ENCODE measurements at places on chromosomes 6 and 20. TPM values are rescaled to one million over a fixed set of nuclear protein-coding genes. Genes with fewer than 3 reads are reported as not detected.

GRCh38 chr6:166435574-166435973 lies 52.8 kb upstream of the MPC1 start:
- no peak for DNase-seq

- no peak for DNase-seq
Observed at GRCh38 chr6:88867841-88868731, 95.3 kb downstream of the RNGTT start.

GRCh38 chr6:100482698-100483097 lies 18.0 kb upstream of the SIM1 start:
- no peak for DNase-seq

- no peak for DNase-seq
Observed at GRCh38 chr6:162753775-162754174, 26.0 kb downstream of the PACRG start.

GRCh38 chr6:28741363-28741762 lies 182.4 kb downstream of the TRIM27 start:
- no peak for DNase-seq

- no peak for DNase-seq
Observed at GRCh38 chr6:39617520-39617919, 107.7 kb downstream of the KIF6 start.

- no peak for DNase-seq
Observed at GRCh38 chr6:83962582-83962981, 71.0 kb upstream of the MRAP2 start.

- no peak for DNase-seq
Observed at GRCh38 chr20:20317621-20318364, 50.1 kb upstream of the INSM1 start.

DNA sequence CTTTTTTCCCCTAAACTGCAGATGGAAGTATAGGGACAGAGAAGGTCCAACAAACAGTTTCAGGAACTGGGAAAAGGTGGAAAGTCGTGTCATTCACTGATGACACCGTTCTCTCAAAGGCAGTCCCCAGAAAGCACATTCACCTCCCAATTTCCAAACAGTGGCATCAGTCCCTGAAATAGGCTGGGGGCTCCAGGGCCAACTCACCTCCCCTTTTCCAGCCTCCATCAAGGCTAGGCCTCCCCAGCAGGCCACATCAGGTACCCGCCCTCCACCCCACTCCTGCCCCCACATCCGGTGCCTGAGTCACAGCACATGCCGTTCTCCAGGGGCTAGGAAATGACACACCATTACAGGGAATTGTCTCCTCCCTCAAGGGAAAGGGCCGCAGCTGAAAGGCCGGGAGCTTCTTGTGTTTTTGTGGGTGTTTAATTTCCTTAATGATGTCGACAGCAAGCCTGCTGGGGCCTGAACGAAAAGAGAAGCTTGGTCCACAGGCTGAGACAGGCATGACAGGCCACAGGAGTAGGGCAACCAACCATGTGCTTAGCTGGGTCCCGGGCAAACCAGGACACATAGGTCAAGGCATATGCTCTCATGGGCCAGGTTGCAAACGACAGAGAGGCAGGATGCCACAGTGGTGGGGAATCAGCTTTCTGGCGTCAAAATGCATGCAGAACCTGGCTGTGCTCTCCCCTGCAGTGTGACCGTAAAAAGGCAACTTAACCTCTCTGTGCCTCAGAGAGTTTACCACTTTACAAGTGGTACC lies 39.2 kb downstream of the ZMYND8 start:
- DNase-seq, result peak; percentile 89

GRCh38 chr20:62622877-62623487 lies 19.3 kb upstream of the SLCO4A1 start:
- no peak for DNase-seq

- no peak for DNase-seq
Observed at GRCh38 chr6:53238311-53238710, 89.7 kb upstream of the GCM1 start.

DNA sequence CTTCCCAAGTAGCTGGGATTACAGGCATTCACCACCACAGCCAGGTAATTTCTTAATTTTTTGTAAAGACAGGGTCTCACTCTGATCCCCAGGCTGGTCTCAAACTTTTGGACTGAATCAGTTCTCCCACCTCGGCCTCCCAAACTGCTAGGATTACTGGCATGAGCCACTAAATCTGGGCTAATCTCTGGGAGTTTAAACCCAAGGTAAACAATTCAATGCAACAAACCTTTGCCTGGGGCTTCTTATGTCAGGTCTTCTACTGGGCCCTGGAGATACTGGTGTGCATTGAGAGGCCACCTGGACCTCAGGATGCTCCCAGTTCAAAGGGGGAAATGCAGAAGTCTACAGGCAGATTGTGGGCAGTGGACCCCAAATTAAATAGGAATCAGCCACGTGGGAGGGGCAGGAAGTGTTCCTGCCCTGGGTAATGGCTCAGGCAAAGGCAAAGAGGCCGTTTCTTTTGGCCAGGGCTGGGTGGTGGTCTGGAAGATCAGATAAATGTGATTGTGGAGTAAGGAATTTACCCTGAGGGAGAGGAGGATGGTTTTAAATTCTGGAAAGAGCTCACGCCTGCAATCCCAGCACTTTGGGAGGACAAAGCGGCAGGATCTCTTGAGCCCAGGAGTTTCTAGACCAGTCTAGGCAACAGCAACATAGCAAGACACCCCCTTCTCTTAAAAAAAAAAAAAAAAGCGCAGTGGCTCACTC lies 1.3 kb upstream of the MYBL2 start:
- DNase-seq, result no peak

DNA sequence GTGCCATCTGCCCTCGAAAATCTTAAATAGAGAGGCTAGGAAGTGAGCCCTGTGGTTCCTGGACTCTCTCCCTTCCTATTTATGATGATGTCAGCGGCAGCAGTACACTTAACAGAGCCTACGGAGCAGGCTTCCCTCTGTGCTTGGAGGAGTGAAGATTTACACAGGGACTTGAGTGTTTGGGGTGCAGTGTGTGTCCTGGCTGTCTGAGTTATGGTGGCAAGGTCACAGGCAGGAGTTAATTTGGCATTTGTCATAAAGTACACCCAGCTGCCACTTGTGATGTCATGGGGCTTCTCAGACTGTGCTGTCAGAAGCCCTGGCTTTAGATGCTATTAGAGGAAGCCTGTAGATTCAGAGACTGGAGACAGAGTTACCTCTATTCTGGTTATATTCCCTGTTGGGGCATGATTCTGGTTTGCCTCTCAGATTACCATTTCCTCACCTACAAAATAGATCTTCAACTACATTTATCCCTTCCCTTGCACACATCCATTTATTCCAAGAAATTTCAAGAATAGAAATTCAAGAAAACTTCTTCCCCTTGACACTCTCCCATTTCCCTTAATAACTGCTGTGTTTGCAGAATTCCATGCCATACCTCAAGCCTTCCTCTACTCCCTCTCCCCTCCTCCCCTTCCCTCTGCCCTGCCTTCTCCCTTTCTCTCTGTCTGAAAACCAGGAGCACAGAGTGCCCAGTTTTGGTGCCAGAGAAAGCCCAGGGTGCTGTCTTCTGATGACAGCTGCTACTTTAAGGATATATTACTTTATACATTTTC lies 72.1 kb downstream of the SLC24A3 start:
- no peak for DNase-seq

GRCh38 chr6:124470803-124471202 lies 491.4 kb upstream of the RNF217 start:
- no peak for DNase-seq

GRCh38 chr20:44489931-44490330 lies 14.3 kb downstream of the TTPAL start:
- DNase-seq, result no peak

GRCh38 chr20:13545790-13546189 lies 92.9 kb downstream of the TASP1 start:
- DNase-seq, result no peak

- DNase-seq, result no peak
Observed at GRCh38 chr6:142187209-142187608, 40.1 kb downstream of the VTA1 start.

GRCh38 chr6:170221753-170222400 lies 69.0 kb downstream of the DLL1 start:
- no peak for DNase-seq

DNA sequence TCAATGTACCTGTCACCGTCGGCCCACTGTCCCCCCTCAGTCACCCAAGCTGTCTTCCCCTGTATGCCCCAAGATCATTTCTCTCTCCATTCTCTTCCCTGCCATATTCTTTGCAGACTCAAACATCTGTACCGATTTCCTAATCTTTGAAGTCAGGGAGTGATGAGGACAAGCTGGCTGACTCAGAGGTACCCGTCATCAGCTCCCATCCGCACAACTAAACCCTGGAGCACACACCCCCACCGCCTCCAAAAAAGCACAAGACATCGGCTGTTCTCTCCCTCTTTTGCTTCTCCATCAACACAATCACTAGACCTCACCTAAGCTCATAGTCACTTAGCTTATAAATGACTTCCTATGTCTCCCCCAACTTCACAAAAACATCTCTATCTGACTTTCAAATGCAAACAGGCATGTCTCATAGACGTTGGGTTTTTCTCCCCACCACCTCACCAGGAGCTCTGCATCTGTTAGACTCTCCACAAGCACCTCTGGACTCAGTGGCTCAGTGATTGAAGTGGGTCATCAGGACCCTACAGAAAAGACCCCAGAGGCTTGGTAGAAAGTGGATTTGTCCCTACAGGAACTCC lies 11.5 kb upstream of the NFATC2 start:
- no peak for DNase-seq

- no peak for DNase-seq
Observed at GRCh38 chr20:61938839-61939690, 126.6 kb downstream of the TAF4 start.

DNA sequence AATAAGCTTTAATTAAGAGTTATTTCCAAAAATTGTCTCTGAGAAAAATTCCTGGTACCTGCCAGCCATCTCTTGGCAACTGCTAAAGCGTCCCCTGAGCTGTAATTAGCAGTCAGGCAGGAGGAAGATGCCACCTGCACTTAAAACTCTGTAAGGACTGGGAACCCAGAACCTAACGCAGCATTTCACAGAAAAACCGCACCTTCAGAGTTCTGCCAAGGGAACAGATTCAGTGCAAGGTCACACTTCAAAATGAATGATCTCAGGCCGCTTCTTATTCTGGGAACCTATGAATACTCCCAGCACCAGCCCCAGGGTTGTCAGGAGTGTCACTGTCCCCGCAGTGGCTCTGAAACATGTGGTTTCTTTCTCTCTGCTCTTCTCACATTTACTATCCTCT lies 36.7 kb downstream of the INSM1 start:
- DNase-seq, result no peak

GRCh38 chr20:63306673-63307537 lies 13.9 kb downstream of the COL20A1 start:
- no peak for DNase-seq

- DNase-seq, result no peak
Observed at GRCh38 chr6:125789167-125789566, 1.6 kb upstream of the NCOA7 start.

- no peak for DNase-seq
Observed at GRCh38 chr6:95780037-95780436, 202.7 kb downstream of the MANEA start.

- DNase-seq, result peak; percentile 98
Observed at GRCh38 chr6:30752157-30752927, 8.0 kb upstream of the IER3 start.

- DNase-seq, result no peak
Observed at GRCh38 chr6:7975764-7976146, 65.2 kb upstream of the TXNDC5 start.

DNA sequence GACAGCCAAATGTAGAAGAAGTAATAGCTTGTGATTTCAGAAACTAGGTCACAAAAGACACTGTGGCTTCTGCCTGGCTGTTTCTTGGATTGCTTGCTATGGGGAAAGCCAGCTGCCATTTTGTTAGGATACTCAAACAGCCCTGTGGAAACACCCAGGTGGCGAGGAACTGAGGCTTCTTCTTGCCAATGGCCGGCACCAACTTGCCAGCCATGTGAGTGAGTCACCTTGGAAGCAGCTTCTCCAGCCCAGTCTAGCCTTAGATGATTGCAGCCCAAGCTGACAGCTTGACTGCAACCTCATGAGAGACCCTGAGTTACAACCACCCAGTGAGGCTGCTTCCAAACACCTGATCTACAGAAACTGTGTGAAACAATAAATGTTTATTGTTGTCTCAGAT lies 11.9 kb upstream of the KIAA1755 start:
- DNase-seq, result no peak

DNA sequence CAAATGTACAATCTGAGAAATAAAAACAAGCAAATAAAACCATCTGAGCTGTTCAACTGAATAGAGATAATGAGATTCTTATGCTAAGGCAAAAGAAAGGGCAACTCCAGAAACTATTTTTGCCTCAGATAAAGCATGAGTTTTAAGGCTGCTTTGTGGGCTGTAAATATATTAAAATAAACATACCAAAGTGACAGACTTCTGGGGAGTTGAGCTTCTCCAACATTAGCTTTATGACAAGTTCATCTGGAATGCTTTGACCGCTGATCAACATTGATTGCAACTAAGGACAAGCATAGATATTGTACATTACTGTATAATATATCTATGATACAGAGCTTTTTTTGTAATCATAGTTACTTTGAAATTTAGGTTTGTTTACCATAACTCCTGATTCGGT lies 19.3 kb downstream of the AK9 start:
- DNase-seq, result no peak

- DNase-seq, result no peak
Observed at GRCh38 chr6:125201961-125202729, 48.6 kb downstream of the TPD52L1 start.

GRCh38 chr20:40966103-40966502 lies 62.5 kb upstream of the TOP1 start:
- DNase-seq, result no peak

DNA sequence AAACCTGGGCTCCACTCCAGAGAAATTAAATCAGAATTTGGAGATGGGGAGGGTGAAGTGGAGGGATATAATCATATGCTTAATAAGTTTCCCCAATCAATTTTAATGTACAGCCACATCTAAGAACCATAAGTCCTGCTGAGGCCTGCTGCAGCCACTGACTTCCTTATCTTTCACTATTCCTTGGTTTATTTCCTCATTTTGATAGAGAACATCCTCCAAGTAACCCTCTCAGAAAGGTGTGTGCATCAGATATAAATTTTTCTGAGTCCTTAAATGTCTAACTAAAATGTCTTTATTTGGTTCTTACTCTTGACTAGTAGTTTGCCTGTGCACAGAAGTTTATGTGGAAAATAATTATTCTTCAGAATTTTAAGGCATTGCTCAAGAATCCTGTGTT lies 23.7 kb upstream of the SIRT5 start:
- DNase-seq, result no peak

GRCh38 chr6:79756496-79756895 lies 125.4 kb downstream of the SH3BGRL2 start:
- DNase-seq, result no peak

- no peak for DNase-seq
Observed at GRCh38 chr6:158643836-158644230, 710 bp downstream of the DYNLT1 start.

DNA sequence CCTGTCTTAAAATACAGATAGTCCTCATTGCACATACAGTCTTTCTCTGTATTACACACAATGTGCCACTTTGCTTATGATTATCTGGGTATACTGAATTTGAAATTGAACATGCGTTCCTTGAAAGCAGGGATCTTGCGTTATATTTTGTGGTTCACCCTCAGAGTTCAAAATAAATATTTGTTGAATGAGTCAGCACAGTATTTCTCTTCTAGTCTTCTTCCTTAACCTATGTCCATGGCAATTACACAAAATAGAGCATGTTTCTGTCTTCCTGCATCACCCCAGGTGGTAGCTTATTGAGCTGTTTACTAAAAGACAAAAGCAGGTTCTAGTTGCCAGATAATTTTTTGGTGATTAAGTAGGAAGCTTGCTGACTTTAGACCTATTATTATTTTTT lies 272.9 kb upstream of the FERMT1 start:
- no peak for DNase-seq

SOBP gene
- 5.6 TPM for total RNA-seq

LAMA4 gene
- total RNA-seq, result 54.0 TPM

BMP2 gene
- total RNA-seq, result 5.0 TPM

NFATC2 gene
- 11.9 TPM for total RNA-seq

SH3BGRL2 gene
- total RNA-seq, result 50.9 TPM
